A549 treated with AZD2906 at 1 μM for 4 hours (cell line): ENCODE measurements at places on chromosomes 5 and 9. TPM values are rescaled to one million over a fixed set of nuclear protein-coding genes. Genes with fewer than 3 reads are reported as not detected.

The FOXI1 gene
- total RNA-seq = not detected in 5 replicates

The GALNT12 gene
- total RNA-seq = 3.0 to 4.3 TPM (median 3.5 TPM) in 5 replicates

The LHFPL2 gene
- total RNA-seq = 54.0 to 70.7 TPM (median 64.2 TPM) in 5 replicates

The SLC6A18 gene
- 0.24 TPM in 1 of 5 replicates, not detected in the others for total RNA-seq

The GABRG2 gene
- not detected in 5 replicates for total RNA-seq

The FSTL4 gene
- 4.1 to 5.1 TPM (median 4.9 TPM) in 5 replicates for total RNA-seq

The RASGRF2 gene
- 1.0 to 1.5 TPM (median 1.2 TPM) in 5 replicates for total RNA-seq

The MATR3 gene
- 155 to 183 TPM (median 175 TPM) in 5 replicates for total RNA-seq
